Endodermal cell (in vitro differentiated cells): ENCODE measurements at places on chromosomes 11 and 22.
A peak's percentile ranks its signal among the peaks of the same experiment; 100 is the strongest.

DNA sequence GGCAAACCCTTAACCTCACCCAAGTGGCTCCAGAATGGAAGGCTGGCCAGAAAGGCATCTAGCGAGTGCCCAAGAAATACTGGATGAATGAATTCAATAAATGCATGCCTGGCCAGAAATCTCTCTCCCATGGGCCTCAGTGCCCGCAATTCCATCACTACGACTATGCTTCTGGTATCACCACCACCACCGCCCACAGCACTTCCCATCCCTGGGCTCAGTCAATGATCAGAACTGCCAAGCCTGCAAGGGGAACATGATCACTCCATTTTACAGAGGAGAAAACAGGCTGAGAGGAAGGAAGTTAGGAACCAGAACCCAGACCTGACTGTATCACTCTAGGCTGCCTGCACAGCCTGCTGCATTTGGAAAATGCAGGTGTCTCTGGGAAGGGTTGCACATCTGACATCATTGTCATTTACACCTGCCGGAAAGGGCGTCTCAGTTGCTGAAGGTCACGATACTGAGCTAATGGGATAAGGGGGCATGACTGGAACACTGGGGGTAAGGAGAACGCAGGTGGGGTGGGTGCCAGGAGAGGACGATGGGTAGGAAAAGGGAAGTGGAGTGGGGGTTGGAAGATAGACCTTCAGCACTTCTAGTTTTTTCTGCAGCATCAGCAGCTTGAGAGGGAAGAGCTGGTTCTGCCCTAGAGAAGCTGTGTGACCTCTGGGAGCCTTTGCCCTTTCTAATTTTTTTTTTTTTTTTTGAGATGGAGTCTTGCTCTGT lies 3.2 kb downstream of the GPR152 start:
- no peak overlapping the region for H3K27ac ChIP-seq
- H3K27me3 ChIP-seq: no peaks in the 10 kb centered on the region
- DNase-seq: no peak
- no peaks in the 10 kb centered on the region for H3K4me1 ChIP-seq
- H3K4me3 ChIP-seq: no peak overlapping the region
- H3K36me3 ChIP-seq: no peaks in the 10 kb centered on the region

GRCh38 chr22:35542157-35542938 lies 1.7 kb downstream of the RASD2 start:
- no peaks in the 10 kb centered on the region for H3K4me1 ChIP-seq
- H3K27ac ChIP-seq: no peak overlapping the region
- no peak overlapping the region for H3K4me3 ChIP-seq
- peaks cover 70% of the 10 kb centered on the region for H3K27me3 ChIP-seq
- DNase-seq: peak; percentile 53

DNA sequence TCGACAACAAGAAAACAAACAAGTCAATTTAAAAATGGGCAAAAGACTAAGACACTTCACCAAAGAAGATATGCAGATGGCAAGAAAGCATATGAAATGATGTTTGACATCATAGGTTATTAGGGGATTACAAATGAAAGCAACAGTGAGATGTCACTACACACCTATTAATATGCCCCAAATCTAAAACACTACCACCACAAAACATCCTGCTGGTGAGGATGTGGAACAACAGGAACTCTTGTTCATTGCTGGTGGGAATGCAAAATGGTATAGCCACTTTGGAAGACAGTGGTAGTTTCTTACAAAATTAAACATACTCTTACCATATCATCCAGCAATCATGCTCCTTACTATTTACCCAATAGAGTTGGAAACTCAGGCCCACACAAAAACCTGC lies 29.0 kb downstream of the PRRG4 start:
- no peak overlapping the region for H3K4me3 ChIP-seq
- no peaks in the 10 kb centered on the region for H3K4me1 ChIP-seq
- no peaks in the 10 kb centered on the region for H3K36me3 ChIP-seq

- no peaks in the 10 kb centered on the region for H3K27me3 ChIP-seq
- DNase-seq: peak; percentile 83
- no peaks in the 10 kb centered on the region for H3K36me3 ChIP-seq
- H3K4me1 ChIP-seq: no peaks in the 10 kb centered on the region
These were observed 9.4 kb upstream of the FANCF start for GRCh38 chr11:22634897-22635629.

GRCh38 chr11:55503449-55503848 lies 50.8 kb upstream of the OR4C15 start:
- H3K27ac ChIP-seq: no peak overlapping the region
- no peak overlapping the region for H3K4me3 ChIP-seq
- no peaks in the 10 kb centered on the region for H3K36me3 ChIP-seq
- no peaks in the 10 kb centered on the region for H3K27me3 ChIP-seq
- H3K4me1 ChIP-seq: no peaks in the 10 kb centered on the region

GRCh38 chr11:106785913-106786650 lies 232.2 kb downstream of the GUCY1A2 start:
- H3K4me3 ChIP-seq: no peak overlapping the region
- H3K27ac ChIP-seq: no peak overlapping the region
- H3K4me1 ChIP-seq: no peaks in the 10 kb centered on the region
- DNase-seq: no peak

DNA sequence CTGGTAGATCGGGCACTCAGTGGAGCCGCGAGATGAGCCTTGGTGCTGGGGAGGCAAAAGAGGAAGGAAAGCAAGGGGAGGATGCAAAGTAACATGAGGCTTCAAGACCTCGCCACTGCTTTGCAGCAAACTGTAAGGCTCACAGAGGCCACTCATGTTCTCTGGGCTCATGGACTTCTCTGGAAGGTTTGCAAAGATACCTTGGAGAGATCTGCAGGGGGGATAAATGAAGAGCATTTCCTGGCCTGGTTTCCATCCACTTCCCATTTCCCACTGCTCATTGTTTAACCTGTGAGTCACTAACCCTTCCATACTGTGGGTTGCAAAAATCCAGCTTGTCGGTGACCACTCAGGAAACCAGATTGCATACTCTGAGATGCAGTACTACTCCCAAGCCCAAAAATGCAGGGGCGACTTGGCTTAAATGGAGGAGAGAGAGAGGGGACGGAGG lies 38.5 kb downstream of the OSBP2 start:
- H3K4me3 ChIP-seq: no peak overlapping the region
- H3K36me3 ChIP-seq: no peaks in the 10 kb centered on the region
- DNase-seq: no peak
- H3K27me3 ChIP-seq: no peaks in the 10 kb centered on the region
- H3K4me1 ChIP-seq: no peaks in the 10 kb centered on the region
- H3K27ac ChIP-seq: no peak overlapping the region
